ENCODE measurements at places on chromosomes 11 and 22. TPM values are rescaled to one million over a fixed set of nuclear protein-coding genes. Genes with fewer than 3 reads are reported as not detected.

SLC22A12 gene
- not detected for total RNA-seq

C11orf91 gene
- total RNA-seq, result 2.0 TPM

- no peak for DNase-seq
Measured at GRCh38 chr11:69219991-69220390, 64.3 kb downstream of the SMIM38 start.

DNA sequence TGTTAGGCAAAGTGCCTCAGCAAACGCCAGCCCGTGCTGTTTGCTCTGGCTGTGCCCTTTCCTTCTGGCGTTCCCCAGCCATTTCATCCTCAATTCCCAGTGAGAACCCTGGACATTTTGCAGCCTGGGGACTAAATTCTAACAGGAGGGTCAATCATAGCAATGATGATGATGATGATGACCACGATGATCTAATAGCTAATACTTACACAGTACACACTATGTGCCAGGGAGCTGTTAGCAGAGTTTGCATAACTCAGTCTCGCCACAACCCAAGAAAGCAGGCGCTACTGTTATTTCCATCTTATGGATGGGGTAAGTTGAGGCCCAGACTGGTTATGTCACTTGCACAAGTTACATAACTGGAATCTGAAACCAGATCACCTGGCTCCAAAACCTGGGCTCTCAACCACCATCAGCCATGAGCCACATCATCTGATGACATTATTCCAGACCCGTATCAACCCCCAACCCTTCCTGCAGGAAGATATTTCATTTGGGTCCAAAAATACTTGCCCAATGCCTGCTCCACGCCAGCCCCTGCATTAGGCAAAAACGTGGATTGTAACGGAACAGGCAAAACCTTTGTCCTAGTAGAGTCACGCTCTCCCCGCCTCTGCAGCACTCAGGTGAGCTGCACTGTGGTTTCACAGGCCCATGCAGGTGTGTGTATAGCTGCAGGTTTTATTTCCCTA is 132.6 kb upstream of the SERPIND1 start:
- DNase-seq, result no peak

GRCh38 chr11:67441098-67441563 is 2.1 kb downstream of the CORO1B start:
- no peak for DNase-seq

DNA sequence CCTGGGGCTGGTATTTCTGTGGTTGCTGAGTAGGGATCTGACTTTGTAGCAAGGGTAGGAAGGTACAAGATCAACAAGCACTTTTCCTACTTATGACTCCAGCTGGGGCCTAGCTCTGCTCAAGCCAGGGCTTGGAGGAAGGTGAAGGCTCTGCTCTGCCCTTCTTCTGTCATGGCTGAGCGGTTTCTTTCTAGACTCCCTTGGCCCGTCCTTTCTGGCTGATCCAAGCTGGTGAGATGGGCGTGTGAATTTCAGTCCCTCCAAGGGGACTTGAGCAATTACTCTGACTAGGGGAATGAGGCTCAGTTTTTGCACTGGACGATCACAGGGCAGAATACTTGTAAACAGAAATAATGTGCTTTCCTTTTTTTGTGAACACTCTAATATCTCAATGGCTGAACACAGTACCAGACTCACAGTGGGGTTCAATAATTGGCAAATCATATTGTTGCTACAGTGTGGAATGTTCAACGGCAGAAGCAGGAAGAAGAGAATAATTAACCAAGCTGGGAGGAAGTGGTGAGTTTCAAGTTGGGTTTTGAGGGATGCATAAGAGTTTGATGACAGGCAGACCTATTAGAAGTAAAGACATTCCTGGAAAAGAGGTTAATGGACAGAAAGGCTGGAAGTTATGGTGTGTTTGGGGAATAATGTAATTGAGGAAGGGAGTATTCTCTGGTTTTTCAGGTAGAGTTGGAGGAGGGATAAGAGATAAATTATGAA is 507.6 kb downstream of the MIAT start:
- DNase-seq, result no peak

- no peak for DNase-seq
Measured at GRCh38 chr11:62853279-62853965, 14.0 kb upstream of the WDR74 start.

DNA sequence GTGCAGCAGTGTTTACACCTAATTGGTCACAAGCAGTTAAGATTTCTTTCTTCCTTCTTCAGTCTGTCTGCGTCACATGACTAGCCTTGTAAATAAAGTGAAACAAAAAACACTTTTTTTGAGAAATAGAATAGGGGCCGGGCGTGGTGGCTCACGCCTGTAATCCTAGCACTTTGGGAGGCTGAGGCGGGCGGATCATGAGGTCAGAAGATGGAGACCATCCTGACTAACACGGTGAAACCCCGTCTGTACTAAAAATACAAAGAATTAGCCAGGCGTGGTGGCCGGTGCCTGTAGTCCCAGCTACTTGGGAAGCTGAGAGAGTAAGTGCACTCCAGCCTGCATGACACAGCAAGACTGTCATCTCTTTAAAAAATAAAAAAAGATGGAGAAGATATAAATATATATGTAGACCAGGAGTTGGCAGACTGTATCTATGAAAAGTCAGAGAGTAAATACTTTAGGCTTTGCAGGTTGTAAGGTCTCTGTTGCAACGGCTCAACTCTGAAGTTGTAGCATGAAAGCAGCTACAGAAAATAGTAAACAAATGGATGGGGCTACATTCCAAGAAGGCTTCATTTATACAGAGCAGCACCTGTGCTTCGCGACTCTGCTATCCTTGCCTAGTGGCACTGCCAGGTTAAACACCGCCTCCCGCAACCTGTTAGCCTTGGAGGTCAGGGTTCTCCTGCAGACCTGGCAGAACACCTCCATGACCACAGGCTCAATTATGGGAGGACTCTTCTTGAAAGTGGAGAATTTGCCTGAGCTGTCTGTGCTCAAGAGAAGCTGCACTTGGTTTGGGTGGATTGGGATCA is 55.9 kb downstream of the PPP6R2 start:
- DNase-seq, result no peak

DNA sequence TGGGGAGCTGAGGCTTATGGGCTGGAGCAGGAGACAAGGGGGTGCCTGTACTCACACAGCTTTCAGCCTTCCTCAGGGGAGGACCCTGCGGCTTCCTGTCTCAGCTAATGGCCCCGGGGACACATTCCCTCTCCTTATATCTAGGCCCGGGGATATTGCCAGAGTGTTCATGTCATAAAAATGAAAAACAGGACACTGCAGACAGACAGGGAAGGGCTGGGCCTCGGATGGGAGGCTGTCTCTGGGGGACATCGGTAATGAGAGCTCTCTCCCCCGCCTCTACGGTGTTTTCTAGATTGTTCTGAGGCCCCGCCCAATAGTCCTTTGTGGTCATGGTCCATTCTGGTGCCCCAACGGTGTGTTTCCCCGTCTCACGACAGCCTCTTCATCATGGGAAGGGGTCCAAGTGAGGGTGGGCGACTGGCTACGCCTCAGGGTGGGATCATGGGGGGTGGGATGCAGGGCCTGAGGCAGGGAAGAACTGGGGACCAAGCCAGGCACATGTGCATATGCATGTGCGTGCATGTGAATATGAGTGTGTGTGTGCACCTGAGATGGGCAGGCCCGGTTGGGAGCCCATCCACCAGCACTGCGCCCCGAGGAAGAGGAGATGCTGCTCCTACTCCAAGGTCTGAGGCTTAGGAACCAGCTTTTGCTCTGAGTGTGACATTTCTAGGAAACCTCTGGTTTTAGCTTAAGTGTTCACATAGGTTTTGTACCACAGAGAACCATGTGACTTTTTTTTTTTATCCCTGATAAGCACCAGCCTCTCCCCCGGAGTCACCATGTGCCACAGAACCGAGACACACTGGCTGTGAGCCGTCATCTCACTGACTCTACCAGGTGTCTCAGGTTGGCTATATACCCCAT is 5.3 kb downstream of the ARVCF start:
- DNase-seq, result no peak

GPR83 gene
- total RNA-seq, result not detected

OR52N4 gene
- not detected for total RNA-seq

GRCh38 chr22:27260087-27260698 is 541.4 kb downstream of the MN1 start:
- no peak for DNase-seq
